ENCODE measurements at places on chromosomes 11 and 22. TPM values are rescaled to one million over a fixed set of nuclear protein-coding genes. Genes with fewer than 3 reads are reported as not detected.
A peak's percentile ranks its signal among the peaks of the same experiment; 100 is the strongest.

GRCh38 chr11:66818231-66818955, 24.8 kb upstream of the RCE1 start:
- DNase-seq, result no peak

DNA sequence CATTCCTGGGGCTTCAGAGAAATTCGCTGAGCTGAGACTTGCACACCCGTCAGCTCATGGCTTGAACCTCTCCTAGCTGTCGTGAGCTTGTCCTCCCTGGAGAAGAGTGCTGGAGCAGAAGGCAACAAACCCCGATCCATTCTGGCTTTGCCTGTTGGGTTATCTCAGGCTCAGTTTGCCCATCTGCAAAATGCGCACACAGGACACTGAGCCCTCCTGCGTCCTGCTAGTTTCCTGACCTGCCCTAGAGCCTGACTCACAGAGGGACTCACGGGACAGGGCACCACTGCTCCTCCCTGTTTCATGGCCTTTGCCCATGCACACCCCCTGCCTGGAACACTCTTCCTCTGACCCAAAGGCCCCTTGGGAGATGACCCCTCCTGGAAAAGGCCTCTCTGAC, 365.0 kb downstream of the MN1 start:
- DNase-seq, result peak; percentile 60

DNA sequence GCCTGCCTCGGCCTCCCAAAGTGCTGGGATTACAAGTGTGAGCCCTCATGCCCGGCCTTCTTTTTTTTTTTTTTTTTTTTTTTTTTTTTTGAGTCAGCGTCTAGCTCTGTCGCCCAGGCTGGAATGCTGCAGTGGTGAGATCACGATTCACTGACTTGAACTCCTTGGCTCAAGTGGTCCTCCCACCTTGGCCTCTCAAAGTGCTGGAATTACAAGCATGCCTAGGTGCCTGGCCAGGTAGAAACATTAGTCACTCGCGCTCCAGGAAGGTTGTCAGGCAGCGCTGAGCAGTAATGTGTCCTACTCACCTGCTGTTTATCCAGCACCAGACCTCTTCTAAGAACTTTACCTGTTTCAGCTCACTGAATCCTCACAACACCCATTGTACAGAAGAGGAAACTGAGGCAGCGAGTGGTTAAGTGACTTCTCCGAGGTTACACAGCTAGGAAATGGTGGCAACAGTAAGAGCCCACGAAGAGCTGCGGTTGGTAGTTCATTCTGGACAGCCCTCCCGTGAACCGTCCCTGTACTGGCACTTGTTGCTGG, 496 bp upstream of the CST6 start:
- DNase-seq, result no peak

GRCh38 chr11:115848080-115848479, 343.9 kb upstream of the CADM1 start:
- DNase-seq, result no peak

DNA sequence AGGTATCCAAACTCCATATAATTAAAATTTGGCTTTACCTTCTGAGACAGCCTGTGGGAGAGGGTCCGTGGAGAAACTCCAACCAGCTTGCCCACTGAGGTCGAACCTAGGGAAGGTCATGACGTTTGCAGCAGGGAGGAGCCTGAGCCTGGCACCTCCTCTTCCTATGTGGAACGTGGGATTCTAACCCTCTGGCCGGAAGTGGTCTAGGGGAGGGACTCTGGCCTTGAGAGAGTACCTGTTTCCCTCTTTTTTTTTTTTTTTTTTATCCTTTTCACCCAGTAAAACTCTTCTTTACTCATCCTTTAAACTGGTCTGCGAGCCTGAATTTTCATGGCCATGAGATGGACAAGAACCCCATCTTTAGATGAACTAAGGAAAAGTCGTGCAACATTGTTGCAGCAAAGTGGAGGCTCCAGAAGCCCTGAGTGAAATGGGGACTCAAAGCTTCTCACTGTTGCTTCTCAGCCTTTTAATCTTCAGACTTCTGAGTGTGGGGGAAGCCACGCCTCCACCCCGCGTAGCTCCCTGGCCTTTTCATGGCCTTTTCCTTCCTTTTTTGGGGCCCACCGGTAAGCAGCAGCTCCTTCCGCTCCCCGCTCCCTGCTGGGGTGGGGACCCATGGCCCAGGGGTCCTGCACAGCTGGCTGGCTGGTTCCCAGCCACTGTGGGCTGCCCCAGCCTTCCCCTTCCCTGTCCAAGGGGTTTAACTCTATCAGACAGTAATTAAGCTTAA, 1359.9 kb downstream of the LRRC4C start:
- no peak for DNase-seq

- DNase-seq, result no peak
Measured at GRCh38 chr22:47713941-47714340, 951.5 kb downstream of the TBC1D22A start.

GRCh38 chr11:130945896-130946295, 29.6 kb upstream of the SNX19 start:
- DNase-seq, result no peak

GRCh38 chr22:37979782-37980181, 4.6 kb downstream of the SOX10 start:
- DNase-seq, result no peak

GRCh38 chr11:108916290-108916689, 251.4 kb downstream of the DDX10 start:
- no peak for DNase-seq

DNA sequence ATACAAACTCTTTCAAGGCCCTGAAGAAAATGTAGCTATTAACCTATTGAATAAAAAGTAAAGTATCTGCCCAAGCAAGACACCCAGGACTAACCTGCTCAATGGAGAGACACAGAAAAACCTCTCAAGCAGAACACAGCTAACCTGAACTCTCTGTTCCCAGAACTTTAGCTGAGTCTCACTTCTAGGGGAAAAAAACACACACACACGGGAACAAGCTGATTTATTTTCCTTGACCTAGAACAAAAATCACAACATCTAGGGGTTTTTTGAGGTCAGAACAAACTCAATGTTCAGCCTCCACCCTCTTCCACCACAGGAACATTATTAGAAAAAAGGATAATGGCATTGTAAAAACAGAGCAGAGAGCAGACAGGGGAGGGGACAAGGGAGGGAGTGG, 121.6 kb downstream of the BBOX1 start:
- DNase-seq, result no peak

RAC2 gene
- total RNA-seq, result not detected

OOSP1 gene
- not detected for total RNA-seq

TNNT3 gene
- 2.3 TPM for total RNA-seq

C22orf42 gene
- not detected for total RNA-seq

SLC37A2 gene
- 2.9 TPM for total RNA-seq

PRPF19 gene
- 92.9 TPM for total RNA-seq

Data from SJCRH30 (cell line).